Astrocyte of the spinal cord (primary cell): ENCODE measurements at places on chromosomes 1 and 21.
A peak's percentile ranks its signal among the peaks of the same experiment; 100 is the strongest.

DNA sequence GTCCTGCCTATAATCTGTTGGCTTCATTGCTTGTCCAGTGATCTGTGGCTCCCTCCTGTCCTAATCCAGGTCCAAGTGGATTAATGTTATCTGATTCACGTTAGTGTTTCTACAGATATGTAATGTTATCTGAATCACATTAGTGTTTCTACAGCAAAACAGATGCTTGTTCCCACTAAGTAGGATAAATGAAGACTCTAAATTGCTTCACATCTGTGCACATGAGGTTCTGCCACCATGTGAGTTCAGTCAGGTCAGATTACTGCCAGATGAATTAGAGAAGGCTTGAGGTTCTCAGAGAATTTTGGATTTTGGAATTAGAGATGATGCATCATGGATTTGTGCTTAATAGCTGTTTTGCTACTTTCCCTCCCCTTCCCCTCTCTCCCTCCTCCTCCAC lies 13.2 kb downstream of the DISC1 start:
- no peak for DNase-seq

DNA sequence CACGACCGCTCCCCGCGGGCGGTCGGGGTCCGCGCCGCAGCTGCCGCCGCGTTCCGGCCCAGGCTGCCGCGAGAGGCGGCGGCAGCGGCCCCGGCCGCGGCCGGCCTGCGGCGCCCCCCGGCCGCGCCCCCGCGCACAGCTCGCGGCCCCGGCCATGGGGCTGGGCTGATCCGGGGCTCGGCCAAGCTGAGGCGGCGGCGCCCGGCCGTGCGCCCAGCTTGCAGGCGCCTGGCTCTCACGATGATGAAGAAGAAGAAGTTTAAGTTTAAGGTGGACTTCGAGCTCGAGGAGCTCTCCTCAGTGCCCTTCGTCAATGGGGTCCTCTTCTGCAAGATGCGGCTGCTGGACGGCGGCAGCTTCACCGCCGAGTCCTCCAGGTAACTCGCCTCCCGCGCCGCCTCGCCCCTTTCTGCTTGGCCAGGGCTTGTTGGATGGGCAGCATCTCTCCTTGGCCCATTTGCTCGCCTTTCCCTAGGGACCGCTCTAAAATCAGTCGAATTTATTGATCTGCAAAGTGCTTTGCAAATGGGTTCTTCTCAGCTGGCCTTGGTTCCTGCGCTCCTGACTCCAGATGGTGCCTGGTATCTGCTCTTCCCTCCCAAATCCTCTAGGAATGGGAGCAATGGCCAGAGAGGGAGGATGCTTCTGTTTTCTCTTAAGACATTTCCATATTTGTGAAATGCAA lies 431 bp downstream of the EEIG2 start:
- DNase-seq = peak; percentile 46

- no peak for DNase-seq
Observed at GRCh38 chr21:25501996-25502665, 105.2 kb downstream of the MRPL39 start.

- no peak for DNase-seq
Observed at GRCh38 chr1:54361342-54361741, 44.9 kb downstream of the SSBP3 start.

DNA sequence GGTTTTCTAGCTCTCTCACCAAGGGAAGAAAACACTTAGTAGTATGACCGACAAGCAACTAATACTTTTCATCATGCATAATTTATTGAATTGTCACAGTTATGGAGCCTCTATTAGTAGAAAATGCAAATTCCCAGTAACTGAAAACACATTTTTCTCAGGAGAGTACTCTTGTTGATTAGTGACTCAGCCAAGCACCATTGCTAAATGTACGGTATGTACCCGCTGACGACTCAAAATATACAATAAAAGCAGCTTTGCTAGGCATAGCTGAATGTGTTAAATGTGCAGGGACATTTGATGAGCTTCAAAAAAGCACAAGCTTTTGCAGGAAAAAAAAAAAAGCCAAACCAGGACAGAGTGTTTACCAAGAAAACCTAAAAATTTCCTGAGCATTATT lies 63.9 kb downstream of the WDR64 start:
- no peak for DNase-seq

DNA sequence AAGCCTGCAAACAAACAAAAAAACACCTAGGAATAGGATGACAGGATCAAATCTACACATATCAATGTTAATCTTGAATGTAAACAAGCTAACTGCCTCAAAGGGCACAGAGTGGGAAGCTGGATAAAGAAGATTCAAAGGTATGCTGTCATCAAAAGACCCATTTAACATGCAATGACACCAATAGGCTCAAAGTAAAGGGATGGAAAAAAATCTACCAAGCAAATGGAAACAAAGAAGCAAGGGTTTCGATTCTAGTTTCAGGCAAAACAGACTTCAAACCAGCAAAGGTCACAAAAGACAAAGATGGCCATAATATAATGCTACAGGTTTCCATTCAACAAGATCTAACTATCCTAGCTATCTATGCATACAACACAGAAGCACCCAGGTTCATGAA lies 16.2 kb upstream of the OR2T10 start:
- no peak for DNase-seq

- DNase-seq = no peak
Observed at GRCh38 chr1:109361069-109361468, 36.6 kb downstream of the SORT1 start.

GRCh38 chr1:12173631-12174121 lies 6.9 kb downstream of the TNFRSF1B start:
- no peak for DNase-seq

DNA sequence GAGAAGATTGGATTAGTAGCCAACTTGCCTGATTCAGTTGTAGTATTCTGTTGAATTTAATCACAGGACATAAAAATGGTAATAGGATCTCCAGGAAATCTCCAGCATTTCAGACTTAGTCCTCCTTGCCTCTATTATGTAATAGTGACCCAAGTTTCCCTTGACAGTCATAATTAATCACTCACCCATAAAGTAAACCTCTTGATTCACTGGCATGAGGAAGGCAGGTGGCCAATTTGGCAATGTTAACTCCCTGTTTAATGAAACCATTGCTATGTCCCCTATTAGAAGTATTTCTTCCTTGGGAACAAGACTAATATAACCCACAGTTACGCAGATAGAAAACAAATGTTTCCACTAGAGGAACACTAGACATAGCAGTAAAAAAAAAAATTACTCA lies 604.8 kb upstream of the CXADR start:
- peak; percentile 17 for DNase-seq

GRCh38 chr1:96234299-96234698 lies 487.3 kb upstream of the PTBP2 start:
- DNase-seq = peak; percentile 66

DNA sequence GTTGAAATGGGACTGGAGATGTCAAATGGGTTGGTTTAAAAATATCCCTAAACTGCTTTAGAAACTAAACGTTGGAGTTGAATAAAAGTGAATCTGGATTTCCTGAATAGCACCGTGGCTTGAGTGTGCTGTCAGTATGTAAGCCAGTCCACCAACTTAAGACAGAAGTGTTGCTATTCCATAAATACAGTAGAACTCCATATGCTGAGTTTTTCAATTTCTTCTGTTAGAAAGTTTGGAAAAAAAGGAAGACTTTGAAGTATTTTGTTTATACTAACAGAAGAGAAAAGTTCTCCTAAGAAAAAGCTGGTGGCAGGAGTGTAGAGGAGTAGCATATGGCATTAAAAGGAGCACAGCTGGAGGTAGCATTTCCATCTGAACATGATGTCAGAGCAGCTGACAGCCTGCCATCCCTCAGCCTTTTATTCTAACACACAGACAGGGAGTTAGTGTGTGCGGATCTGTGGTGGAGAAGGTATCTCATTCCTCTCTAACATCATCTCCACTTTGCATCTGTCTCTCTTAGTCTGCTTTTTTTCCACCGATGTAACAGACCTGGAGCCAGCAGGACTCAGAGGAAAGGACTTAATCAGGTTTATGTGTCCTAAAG lies at the start of gene ZBTB18:
Gene ZBTB18 (plus strand): TSS at position 449 of the 610 bp plus-strand sequence. CDS start 149 bp downstream, at position 598.
- peak; percentile 82 for DNase-seq

GRCh38 chr1:157597959-157598667 lies at the start of gene FCRL4:
Gene FCRL4, minus strand, starts transcription at chr1:157598085. Its CDS starts 141 bp downstream, at chr1:157597944.
- DNase-seq = no peak

GRCh38 chr1:98084188-98084587 lies 163.4 kb upstream of the DPYD start:
- no peak for DNase-seq

- DNase-seq = no peak
Observed at GRCh38 chr1:33322109-33322508, 1.2 kb upstream of the A3GALT2 start.

GRCh38 chr1:217712925-217713597 lies 81.9 kb downstream of the SPATA17 start:
- DNase-seq = peak; percentile 3

DNA sequence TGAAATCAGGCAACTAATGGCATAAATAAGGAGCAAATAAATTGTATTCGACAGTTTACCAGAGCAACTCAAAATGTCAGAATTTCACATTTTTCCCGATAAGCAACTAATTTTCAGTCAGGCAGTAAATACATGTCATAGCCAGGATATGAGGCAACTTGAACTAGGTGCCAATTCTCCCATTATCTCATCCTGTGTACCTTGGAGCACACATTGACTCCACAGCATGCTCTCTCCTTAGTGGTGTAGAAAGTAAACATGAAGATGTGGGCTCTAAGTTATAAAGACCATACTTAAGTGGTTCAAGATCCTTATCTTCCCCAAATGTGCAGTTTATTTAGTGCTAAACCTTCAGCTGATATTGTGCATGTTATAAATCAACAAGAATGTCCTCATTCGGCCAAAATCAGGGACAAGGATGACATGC lies 197.8 kb downstream of the VAV3 start:
- DNase-seq = no peak

DNA sequence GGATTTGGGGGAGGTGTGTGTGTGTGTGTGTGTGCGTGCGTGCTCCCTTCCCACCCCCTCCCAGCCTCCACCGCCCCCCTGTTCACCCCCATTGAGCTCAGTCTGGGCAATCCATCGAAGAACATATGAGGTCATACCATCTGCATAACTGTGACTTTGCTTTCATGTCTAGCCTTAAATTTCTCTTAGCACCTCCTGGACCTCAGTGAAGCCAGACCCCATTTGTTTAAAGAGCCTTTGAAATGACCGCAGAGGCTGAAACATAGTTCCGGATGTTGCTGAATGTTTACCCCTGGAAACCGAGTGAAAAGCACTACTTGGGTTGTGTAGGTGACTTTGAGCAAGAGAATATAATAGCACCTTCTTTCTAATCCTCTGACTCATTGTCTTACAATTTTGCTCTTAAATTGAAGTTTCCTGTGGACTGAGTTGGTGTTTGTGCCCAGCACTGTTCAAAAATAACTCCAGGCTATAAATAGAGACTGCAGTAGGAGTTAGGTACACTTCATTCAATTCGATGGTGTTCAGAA lies 75.4 kb downstream of the UBE4B start:
- DNase-seq = peak; percentile 95

- DNase-seq = peak; percentile 67
Observed at GRCh38 chr1:41672173-41672572, 187.7 kb upstream of the EDN2 start.

DNA sequence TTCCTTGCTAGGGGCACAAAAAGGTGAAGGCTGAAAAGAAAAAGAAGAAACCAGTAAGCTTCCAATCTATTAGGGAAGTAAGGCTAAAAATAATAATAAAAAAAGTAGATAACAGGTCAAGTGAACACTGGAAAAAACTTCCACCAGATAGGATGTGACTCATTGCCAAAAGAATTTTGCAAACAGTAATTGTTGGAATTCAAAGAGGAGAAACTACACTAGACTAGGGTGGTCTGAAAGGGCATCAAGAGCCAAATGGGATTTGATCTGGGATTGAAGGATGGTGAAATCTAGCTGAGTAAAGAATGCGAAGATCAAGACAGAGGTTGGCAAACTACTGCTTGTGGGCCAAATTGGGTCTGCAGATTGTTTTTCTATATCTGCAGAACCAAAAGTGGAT lies 6.0 kb upstream of the ST6GALNAC3 start:
- peak; percentile 23 for DNase-seq

DNA sequence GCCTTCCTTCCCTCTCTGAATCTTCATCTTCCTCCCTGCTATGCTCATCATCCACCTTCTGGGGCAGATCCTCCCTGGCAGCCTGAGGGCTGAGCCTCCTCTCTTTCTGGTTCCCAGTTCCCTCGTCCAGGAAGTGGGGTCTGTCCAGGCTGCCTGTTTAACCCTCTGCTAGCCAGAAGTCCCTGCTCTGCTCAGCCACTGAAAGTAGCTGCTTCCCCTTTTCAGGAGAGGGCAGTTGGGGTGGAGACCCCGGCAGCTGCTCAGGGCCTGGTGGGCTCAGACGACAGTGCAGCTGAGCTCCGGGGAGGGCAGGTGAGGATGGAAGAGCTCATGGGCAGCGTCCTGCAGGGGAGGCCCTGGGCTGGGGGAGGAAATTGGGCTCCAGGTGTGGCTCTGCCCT lies 43.1 kb upstream of the ETV3 start:
- DNase-seq = no peak

DNA sequence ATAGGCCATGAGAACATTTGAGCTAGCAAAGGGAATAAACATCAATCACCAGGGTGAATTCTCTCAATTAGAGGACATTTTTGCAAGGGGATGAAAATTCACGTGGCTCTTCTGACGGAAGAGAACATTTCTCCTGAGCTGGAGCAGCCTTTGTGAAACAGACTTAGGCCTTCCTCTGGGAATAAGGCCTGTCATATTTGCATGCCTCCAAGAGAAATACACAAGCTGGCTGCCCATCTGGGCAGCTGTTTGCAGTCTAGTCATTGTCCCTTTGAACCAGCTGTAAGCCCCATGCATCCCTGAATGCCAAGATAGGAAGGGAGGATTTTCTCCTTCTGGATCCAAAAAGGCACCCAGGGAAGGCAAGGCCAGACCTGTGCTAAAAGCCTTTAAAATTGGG lies 5.5 kb downstream of the LEMD1 start:
- DNase-seq = no peak

- DNase-seq = peak; percentile 71
Observed at GRCh38 chr1:224430511-224431113, 4.0 kb downstream of the WDR26 start.

GRCh38 chr1:21024918-21025317 lies 151.8 kb downstream of the EIF4G3 start:
- DNase-seq = no peak

- no peak for DNase-seq
Observed at GRCh38 chr1:223709598-223709997, 2.7 kb upstream of the CAPN2 start.

DNA sequence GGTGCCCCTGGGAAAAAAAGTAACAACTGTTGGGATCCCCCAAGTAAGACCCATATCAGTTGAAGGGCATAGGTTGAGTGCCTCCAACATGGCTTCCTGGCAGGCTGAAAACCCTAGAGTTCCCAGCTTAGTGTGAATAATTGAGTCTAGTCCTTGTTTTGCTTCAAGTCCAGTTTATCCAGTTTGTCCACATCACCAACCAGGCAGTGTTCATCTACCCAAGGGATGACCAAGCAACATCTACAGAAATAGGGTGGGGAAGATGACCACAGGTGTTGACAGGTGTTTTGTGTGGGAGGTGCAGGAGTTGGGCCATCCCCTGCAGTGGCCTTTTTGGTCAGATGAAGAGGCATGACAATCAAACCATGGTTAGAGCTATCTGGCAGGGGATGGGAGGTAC lies 54.3 kb upstream of the ERO1B start:
- DNase-seq = no peak

- no peak for DNase-seq
Observed at GRCh38 chr1:10249808-10250457, 39.6 kb downstream of the KIF1B start.

- DNase-seq = no peak
Observed at GRCh38 chr1:219171192-219171935, 2.3 kb upstream of the LYPLAL1 start.
